ENCODE measurements at places on chromosomes 2 and 18.
A peak's percentile ranks its signal among the peaks of the same experiment; 100 is the strongest.

DNA sequence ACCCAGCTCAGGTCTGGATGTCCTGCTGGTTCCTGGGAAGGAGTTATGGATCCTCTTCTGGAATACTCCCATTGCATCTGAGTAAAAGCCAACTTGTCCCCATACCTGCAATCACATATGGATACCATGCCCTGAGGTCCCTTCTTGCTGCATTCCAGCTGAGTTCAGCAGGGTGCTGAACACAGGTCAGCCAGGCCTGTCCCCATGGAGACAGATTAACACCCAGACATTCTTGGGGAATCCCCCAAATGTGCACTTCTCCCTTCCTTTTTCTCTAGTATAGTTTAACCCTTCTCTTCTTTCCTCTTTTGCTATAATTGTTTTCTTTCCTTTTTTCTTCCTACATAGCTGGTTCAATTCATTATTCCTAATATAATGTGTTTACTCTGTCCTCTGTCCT lies 799.6 kb upstream of the HS6ST1 start:
- H3K36me3 ChIP-seq, result no peaks in the 10 kb centered on the region
- H3K4me3 ChIP-seq, result no peak overlapping the region
- no peak overlapping the region for H3K27ac ChIP-seq
- DNase-seq, result no peak
- no peaks in the 10 kb centered on the region for H3K4me1 ChIP-seq
- H3K27me3 ChIP-seq, result no peaks in the 10 kb centered on the region

DNA sequence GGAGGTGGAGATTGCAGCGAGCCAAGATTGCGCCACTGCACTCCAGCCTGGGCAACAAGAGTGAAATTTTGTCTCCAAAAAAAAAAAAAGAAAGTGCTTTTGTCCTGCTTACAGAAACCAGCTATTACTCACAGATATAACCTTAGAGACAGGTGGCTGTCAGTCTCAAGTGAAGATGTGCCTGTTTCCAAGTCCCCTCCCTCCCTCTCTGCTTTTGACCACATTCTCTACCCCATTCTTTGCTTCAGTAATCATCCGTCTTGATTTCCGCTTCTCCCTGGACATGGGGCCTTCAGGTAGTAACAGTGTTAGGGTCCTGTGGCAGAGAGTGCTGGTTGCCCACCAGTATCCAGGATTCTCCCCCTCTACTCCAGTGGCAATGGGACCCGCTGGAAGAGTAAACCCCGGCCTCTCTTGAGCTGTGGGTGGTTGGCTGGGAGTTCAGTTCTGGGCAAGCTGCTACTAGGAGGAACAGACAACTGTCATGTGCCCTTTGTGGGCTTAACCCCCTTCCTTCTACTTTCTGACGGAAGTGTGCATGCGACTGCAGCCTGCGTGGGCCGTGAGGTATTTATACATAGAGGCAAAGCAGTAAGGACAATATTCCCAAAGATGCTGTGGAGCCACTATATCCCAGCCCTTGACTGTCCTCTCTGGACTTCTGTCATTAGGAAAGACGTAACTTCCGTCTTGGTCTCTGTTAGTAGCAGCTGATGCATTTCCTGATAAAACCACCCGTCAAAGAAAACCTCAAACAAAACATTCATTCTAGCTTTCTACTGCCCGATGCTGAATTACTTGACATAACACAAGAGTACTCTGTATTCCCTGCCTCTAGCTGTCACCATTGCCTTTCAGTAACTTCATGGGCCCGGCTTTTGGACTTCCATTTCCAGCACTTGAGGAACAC lies 17.8 kb downstream of the PDCL3 start:
- H3K27me3 ChIP-seq, result no peaks in the 10 kb centered on the region
- DNase-seq, result peak; percentile 58
- H3K4me1 ChIP-seq, result peaks cover 36% of the 10 kb centered on the region

DNA sequence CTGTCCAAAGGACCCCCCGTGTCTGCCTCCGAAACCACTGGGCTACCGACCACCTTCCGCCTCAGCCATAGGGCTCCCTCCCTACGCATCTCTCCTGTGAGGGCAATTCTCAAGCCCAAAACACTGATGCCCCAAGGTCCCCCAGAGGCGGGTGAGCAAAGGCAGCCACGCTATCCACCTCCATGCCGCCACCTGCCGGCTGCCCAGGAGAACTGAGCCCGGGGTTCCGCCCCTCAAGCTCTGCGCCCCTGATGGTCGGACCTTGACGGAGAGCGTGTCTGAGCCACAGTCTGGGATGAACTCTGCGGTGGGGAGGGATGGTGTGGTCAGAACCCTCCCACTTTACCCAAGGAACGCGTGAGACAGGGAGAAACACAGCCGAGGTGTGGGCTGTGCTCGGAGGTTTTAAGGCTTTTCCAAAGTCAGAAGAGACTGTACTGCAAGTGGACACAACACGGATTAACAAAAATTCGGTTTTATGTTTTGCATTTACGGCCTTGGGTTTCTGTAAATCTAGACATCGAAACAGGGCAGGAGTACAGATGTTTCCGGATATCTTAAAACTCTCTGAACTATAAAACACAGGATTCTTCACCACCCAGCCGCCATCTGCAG lies 114.1 kb downstream of the ZNF516 start:
- no peak overlapping the region for H3K4me3 ChIP-seq
- no peak for DNase-seq
- peaks cover 2% of the 10 kb centered on the region for H3K27me3 ChIP-seq
- H3K4me1 ChIP-seq, result peaks cover 13% of the 10 kb centered on the region

DNA sequence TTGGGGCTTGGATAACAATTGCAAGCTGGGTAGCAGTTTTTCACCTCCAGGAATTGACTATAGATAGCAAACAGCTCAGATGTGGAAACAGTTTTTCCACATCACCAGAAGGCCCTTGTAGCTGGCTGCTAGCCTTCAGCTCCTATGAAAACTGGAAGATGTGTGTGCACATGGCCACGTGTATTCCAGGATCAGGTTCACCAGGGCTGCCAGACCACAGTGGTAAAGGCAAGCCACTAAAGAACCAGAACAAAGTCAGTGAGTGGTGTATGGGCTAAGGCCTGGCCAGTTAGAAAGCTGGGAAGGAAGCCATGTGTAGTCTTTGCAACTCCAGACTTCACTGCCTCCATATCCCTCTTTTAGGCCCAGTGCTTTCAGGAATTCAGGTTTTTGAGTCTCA lies 12.9 kb downstream of the LRRTM1 start:
- no peak for DNase-seq
- H3K4me1 ChIP-seq, result no peaks in the 10 kb centered on the region
- H3K27ac ChIP-seq, result no peak overlapping the region
- H3K27me3 ChIP-seq, result no peaks in the 10 kb centered on the region

DNA sequence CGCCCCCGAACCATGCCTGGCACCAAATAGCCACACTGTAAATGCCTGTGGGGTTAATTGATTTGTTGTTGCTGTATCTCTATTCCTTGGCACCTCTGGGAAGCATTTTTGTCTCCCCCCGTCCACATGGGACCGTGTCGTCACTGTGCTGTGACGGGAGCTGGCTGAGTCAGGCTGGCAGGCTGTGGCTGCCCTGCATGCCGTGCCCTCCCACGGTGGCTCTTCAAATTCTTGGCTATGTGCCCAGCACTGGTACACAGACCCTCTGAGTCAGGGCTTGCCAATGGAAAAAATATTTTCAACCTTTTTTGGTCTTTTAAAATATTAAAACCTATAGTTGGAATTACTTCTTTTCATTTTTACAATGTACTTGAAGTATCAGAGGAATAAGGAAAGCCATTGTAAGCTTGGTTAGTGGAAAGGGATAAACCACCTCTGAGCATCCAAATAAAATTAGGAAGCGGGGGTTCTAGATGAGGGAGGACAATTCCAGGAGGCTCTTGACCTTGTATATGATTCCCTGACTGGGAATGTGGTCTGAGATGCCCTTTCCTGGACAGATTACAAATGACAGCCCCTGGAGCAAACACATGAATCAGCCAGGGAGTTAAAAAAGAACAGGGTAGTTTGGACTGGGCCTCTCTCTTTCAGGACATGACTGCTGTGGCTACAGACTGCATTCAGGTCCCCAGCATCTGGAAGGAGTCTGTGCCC lies 59.4 kb downstream of the DGKD start:
- peaks cover 57% of the 10 kb centered on the region for H3K36me3 ChIP-seq
- peaks cover 72% of the 10 kb centered on the region for H3K4me1 ChIP-seq
- DNase-seq, result no peak
- no peaks in the 10 kb centered on the region for H3K27me3 ChIP-seq
- H3K27ac ChIP-seq, result no peak overlapping the region
- H3K4me3 ChIP-seq, result no peak overlapping the region

DNA sequence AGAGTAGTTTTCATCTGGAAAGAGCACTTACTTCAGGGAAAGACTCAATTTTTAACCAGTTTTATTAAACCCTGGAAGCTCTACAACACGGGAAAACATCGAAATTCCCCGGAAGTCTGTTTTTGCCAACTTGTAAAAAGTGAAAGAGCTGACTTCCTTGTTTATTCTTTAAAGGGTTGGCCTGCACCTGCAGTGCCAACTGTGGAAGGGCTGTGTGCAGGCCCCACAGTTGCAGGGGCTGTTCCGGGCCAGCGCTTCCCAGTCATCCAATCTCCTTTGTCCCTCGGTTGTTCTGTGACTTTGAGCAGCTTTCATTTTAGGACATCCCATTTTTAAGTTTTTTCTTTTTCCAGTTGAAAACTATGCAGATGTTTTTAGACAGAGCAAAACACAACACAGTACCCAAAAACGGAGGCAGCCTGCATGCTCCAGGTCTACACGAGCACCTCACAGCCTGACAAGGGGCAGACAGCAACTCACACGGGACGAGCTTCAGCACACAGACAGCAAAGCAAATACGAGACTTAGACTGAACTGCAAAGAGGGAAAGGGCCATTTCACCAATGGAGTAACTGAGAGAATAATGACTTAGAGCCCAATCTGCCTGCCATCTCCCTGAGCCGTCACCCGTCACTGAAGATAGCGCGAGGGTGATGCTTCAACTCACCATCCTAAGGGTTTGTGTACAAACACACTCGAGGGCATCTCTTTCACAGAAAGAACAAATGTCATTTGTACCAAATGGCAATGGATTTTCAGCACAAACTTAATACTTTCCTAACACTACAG lies 70.6 kb downstream of the EMILIN2 start:
- H3K27me3 ChIP-seq, result no peaks in the 10 kb centered on the region
- peaks cover 74% of the 10 kb centered on the region for H3K36me3 ChIP-seq
- no peak for DNase-seq
- no peak overlapping the region for H3K4me3 ChIP-seq
- peaks cover 11% of the 10 kb centered on the region for H3K4me1 ChIP-seq

GRCh38 chr18:59286341-59286740 lies 13.1 kb upstream of the RAX start:
- H3K27ac ChIP-seq, result no peak overlapping the region
- no peak for DNase-seq
- no peaks in the 10 kb centered on the region for H3K36me3 ChIP-seq
- H3K4me3 ChIP-seq, result no peak overlapping the region

GRCh38 chr18:58308463-58308862 lies 264.4 kb downstream of the NEDD4L start:
- no peak overlapping the region for H3K4me3 ChIP-seq
- peaks cover 18% of the 10 kb centered on the region for H3K27me3 ChIP-seq
- H3K27ac ChIP-seq, result no peak overlapping the region
- H3K4me1 ChIP-seq, result peaks cover 16% of the 10 kb centered on the region

DNA sequence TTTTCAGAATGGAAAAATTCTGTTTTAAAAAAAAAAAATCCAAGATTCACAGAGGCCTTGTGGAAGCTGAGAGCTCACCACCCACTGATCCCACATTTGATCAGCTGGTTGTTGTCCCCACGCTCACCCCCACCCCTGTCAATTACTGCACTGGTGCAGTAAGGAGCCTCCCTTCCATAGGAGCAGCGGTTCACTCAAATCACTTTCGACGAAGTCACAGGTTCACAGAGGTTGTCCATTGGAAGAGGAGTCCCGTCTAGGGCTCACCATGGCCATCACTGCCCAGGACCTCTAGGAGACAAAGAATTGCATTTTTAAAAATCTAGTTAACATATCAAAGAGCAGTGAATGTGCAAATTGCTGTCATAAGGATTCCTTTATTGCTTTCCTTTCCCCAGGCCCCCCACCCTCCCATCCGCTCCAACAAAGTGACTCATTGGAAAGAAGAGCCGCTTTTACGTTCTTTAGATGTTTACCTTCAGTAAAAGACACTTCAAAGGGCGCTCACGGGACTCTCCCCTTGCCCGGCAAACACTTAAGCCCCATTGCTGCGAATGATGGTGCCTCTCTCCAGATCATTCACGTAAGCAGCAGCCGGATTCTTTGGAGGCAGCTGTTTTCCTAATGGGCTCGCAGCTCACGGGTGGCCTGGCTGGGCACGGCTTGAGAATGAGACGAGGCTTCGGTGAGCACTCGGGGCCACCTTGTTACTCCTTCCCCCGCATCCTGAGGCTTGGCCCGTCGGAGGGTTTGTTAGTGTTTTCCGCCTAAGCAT lies 165.5 kb upstream of the SALL3 start:
- no peak for DNase-seq
- H3K4me3 ChIP-seq, result no peak overlapping the region
- no peak overlapping the region for H3K27ac ChIP-seq
- H3K27me3 ChIP-seq, result no peaks in the 10 kb centered on the region
- no peaks in the 10 kb centered on the region for H3K36me3 ChIP-seq

DNA sequence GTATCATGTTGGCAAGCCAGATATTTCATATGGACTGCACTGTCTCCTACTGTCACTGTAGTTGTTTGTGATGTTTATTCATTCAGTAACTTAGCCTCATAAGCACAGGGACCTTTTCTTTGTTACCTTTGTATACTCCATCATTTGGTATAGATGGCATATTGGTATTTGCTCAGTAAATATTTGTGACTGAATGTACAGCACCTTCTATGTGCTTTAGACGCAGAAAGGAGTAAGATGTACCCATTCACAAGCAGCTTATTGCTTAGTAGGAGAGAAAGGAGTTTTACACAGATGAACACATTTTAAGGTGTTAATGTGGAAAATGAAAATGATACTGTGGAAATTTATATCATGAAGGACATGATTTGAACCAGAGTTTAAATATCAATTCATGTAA lies 12.0 kb downstream of the EPC2 start:
- no peak overlapping the region for H3K27ac ChIP-seq
- no peaks in the 10 kb centered on the region for H3K27me3 ChIP-seq
- H3K4me3 ChIP-seq, result no peak overlapping the region
- DNase-seq, result no peak
- H3K4me1 ChIP-seq, result peaks cover 74% of the 10 kb centered on the region

DNA sequence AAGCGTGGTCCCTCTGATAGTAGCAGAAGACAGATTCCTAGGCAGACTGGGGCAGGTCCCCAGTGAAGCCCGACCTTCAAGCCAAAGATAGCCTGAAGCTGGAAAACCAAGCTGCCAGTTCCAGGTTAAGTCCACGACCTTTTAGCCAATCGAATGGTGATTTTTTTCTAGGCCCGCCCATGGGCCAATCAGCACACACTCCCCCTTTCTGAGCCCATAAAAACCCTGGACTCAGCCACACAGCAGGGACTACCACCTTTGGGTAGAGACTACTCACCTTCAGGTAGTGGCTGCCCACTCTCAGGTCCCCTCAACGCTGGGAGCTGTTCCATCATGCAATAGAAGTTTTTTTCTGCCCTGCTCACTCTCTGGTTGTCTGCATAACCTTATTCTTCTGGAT lies 14.5 kb upstream of the ADI1 start:
- H3K36me3 ChIP-seq, result no peaks in the 10 kb centered on the region
- DNase-seq, result no peak
- H3K4me3 ChIP-seq, result no peak overlapping the region
